Aortic smooth muscle cell (primary cell): ENCODE measurements at places on chromosomes 4 and X. TPM values are rescaled to one million over a fixed set of nuclear protein-coding genes. Genes with fewer than 3 reads are reported as not detected.

FATE1 gene
- not detected in 2 replicates for total RNA-seq

ZCCHC18 gene
- 0.12 and 0.26 TPM in 2 replicates for total RNA-seq

BMPR1B gene
- 2.2 and 5.5 TPM in 2 replicates for total RNA-seq

ABCG2 gene
- 1.7 and 1.8 TPM in 2 replicates for total RNA-seq

NPNT gene
- total RNA-seq = 0.06 TPM in 1 of 2 replicates, not detected in the other

IL2RG gene
- total RNA-seq = not detected in 2 replicates

USP11 gene
- total RNA-seq = 48.9 and 65.8 TPM in 2 replicates

ADH1C gene
- total RNA-seq = 0.92 and 1.1 TPM in 2 replicates

CT83 gene
- not detected in 2 replicates for total RNA-seq

ANXA3 gene
- total RNA-seq = 5.0 and 5.5 TPM in 2 replicates
